Dorsolateral prefrontal cortex (tissue), 122 donors: ENCODE measurements at places on chromosomes 1 and 21. TPM values are rescaled to one million over a fixed set of nuclear protein-coding genes. Genes with fewer than 3 reads are reported as not detected.
A peak's percentile ranks its signal among the peaks of the same experiment; 100 is the strongest.

REN gene
- total RNA-seq, result not detected

ZFP69B gene
- total RNA-seq, result 13.3 TPM

LHX8 gene
- 0.29 TPM for total RNA-seq

ANGPTL1 gene
- total RNA-seq, result 1.3 TPM

ARHGEF16 gene
- total RNA-seq, result 3.0 TPM

- DNase-seq, result no peak
These were observed 33.3 kb upstream of the CSF1 start for GRCh38 chr1:109877317-109877771.

GRCh38 chr1:205013683-205014367 lies 29.2 kb upstream of the CNTN2 start:
- DNase-seq, result no peak

GRCh38 chr1:205062319-205062718 lies 19.3 kb downstream of the CNTN2 start:
- peak; percentile 16 for DNase-seq

DNA sequence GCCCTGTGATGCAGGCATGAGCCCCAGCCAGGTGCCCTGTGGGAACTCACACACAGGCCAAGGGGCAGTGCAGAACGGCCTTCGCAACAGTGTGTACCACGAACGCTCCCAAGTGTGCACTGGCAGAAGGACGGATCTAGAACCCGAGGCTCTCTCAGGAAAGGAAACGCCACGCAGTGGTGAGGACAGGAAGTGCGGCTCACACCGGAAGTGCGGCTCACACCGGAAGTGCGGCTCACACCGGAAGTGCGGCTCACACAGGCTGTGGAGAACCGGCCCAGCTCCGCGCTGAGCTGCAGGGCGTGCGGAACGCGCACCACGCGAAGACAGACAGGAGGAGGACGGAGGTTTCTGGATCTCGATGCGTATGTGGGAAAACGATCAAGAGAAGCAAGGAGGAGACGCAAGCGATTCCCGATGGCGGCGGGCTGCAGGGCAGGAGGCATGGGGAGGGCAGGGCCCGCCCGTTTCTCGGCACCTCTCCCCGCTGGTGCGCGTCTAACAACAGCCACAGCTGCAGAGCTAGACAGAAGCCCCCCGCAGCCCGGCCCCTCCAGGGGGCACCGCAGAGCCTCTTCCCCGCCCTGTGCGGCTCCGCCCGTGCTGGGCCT lies 35.9 kb upstream of the TMEM52 start:
- DNase-seq, result no peak
